Femur (tissue), 1 donor: ENCODE measurements at places on chromosomes 1 and 21.
A peak's percentile ranks its signal among the peaks of the same experiment; 100 is the strongest.

DNA sequence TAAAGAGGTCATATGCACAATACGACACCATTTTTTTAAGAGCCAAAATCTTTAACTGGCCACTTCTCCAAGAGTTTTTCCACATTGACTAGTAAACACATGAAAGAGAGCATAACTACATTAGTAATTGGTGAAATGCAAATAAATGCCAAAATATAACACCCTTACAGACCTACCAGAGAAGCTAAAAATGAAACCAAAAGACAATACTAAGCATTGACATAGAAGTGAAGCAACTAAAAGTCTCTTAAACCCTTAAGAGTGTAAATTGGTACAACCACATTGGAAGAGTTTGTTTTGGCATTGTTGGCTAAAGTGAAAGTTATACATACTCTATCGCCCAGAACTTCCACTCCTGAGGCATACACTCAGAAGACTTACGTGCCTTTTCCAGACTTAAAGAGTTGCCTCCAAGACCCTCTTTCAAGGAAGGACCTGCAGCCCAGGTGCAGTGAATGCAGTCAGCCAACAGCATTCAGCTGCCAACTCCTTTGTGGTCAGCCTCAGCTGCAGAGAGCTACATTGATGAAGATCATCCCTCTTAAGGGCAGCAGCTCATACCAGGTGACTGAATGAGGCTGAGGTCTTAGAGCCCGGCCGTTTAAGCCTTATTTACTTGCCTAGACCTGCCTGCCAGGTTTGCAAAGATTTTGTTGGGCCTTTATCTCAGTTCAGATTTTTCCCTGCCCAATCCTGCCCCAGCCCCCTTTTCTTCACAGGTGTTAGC, 839.1 kb upstream of the ADGRL2 start:
- DNase-seq, result no peak

DNA sequence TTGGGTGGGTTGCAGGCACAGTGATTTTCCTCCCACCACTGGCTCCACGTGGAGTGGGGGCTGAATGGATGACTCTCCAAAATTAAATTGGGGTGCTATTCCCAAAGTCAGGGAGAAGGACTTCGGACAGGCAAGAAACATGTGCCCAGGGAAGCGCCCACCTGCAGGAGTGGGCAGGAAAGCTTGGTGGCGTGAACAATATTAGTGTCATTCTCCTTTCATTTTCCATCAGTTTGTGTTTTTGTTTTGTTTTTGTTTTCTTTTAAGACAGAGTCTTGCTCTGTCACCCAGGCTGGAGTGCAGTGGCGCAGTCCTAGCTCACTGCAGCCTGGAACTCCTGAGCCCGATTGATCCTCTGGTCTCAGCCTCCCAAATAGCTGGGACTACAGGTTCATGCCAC, 30.1 kb downstream of the TOMM20 start:
- no peak for DNase-seq

- no peak for DNase-seq
These were observed 31.6 kb downstream of the ZBTB8OS start for GRCh38 chr1:32618673-32619221.

GRCh38 chr1:110612060-110612745, 6.0 kb upstream of the KCNA2 start:
- DNase-seq, result no peak

- no peak for DNase-seq
These were observed 72.0 kb downstream of the ST6GALNAC5 start for GRCh38 chr1:76939050-76939816.

DNA sequence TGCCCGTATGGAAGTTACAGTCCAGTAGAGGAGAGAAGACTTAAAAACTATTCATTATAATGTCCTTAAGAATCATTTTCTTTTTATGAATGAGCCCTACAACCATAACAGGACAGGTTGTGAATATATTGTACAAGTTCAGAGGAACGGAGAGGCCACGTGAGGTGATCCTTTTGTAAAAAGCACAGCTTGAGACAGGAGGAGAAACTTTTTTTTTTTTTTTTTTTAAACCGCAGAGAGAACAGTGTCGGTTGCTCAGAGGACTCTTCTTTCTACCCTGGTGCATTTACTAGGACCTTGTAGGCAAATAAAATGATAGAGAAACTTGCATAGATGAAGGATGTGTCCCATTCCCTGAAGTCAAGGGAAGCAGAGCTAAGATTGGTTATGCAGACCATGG, 32.1 kb downstream of the DYRK1A start:
- no peak for DNase-seq

- no peak for DNase-seq
These were observed 4.4 kb downstream of the DVL1 start for GRCh38 chr1:1344655-1345361.

GRCh38 chr21:28213261-28213660, 779.4 kb downstream of the LTN1 start:
- DNase-seq, result no peak

DNA sequence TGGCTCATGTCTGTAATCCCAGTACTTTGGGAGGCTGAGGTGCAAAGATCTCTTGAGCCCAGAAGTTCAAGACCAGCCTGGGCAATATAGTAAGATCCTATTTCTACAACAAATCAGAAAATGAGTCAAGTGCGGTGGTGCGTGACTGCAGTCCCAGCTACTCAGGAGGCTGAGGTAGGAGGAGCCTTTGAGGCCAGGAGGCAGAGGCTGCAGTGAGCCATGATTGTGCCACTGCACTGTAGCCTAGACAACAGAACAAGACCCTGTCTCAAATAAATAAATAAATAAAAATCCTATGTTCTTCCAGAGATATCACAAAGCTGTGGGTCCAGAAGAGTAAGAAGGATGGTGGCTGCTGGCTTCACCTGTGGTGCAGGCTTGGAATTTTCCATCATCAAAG, 22.1 kb downstream of the CDA start:
- no peak for DNase-seq

- DNase-seq, result no peak
These were observed 12.0 kb downstream of the XCL2 start for GRCh38 chr1:168531615-168532345.

GRCh38 chr1:221272940-221273339, 393.7 kb downstream of the HLX start:
- no peak for DNase-seq

- DNase-seq, result no peak
These were observed 7.2 kb upstream of the RNU1-1 start for GRCh38 chr1:16521288-16521583.

DNA sequence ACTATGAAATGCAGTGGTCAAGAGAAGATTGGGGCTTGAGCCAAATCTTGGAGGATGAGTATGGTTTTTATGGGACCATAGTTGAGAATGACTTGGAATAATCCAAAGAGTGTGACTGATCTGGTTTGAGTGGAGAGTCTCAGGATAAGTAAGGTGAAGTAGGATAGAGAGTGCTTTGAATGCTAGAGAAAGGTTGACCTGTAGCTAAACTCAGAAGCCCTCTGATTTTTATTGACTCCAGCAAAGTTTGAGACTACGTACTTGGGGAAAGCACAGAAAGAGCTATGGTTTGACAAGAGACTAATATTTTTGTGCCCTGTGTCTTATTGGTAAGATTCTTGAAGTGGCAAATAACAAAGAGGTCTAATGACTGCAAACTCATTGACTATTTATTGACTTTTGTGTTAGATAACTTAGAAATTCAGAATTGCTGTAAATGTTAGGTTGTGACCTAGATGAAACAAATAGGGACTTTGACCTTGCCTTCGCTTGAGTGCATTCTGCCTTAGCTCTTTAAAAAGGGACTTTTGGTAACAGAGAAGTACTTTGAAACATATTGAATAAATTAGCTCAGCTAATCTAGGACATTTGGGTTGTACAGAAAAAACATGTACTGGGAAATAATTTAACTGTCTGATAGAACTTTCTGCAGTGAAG, 35.1 kb downstream of the UAP1 start:
- DNase-seq, result no peak

- no peak for DNase-seq
These were observed 44.3 kb upstream of the IL10 start for GRCh38 chr1:206816390-206817287.

- DNase-seq, result no peak
These were observed 5.6 kb downstream of the MCOLN2 start for GRCh38 chr1:84991097-84991920.

GRCh38 chr1:110426854-110427253, 19.4 kb upstream of the LAMTOR5 start:
- no peak for DNase-seq

- no peak for DNase-seq
These were observed 9.9 kb downstream of the PDE9A start for GRCh38 chr21:42663200-42663750.

DNA sequence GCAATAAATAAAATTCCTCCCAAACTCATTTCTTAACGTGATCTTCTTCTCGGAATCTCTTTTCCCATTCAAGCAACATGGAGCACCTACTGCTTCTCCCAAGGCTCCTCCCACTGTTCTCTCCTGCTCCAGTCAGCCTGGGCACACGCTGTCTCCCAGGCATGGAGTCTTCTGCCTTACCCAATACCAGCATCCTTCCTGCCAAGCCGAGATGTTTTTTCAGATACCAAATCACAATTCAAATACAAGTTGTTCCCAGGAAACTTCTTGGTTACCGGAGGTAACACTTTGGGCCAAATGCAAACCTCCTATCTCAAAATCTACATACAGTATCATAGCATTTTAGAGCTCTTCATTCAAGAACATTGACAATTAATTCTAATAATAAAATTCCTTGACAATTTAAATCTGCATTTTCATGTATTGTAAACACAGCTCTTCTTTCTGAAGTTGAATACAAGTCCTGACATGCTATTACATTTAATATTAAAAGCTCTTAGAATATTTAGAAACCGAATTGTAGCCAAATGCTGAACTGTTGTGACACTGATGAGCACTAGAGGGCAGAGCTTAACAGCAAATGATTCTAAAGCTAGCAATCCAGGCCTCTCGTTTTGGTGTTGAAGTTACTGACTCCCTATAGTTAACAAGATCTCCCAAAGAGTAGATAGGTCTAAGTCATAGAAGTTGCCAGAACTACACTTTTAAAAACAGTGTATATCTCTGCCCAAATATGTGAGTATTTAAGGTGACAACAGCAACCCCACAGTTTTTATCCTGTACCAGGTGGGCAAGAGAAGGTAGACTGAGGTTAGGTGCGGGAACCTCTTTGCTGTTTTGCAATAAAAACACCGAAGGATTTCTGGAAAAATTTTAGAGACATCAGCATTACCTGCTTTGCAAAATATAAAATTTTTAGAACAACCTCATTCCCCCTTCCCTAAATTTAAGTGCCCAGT, 52.3 kb downstream of the BCAR3 start:
- no peak for DNase-seq

DNA sequence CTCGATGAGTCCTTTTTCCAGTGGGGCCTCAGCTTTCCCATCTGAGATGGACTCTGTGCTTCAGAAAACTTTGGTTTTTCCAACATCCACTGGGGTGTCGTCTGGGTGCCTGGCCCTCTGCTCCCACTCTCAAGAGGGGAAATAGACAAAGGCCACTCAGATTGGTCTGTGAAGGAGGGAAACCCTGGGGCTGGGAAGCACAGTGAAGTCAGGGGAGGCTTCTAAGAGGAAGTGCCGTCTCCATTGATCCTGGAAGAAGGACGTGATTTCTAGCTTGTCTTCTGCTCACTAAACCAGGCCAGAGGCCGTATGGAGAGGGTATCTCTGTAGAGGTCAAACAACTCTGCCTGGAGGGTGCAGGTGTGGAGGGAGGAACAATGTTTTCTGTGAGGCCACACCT, 5.2 kb downstream of the KNCN start:
- no peak for DNase-seq

DNA sequence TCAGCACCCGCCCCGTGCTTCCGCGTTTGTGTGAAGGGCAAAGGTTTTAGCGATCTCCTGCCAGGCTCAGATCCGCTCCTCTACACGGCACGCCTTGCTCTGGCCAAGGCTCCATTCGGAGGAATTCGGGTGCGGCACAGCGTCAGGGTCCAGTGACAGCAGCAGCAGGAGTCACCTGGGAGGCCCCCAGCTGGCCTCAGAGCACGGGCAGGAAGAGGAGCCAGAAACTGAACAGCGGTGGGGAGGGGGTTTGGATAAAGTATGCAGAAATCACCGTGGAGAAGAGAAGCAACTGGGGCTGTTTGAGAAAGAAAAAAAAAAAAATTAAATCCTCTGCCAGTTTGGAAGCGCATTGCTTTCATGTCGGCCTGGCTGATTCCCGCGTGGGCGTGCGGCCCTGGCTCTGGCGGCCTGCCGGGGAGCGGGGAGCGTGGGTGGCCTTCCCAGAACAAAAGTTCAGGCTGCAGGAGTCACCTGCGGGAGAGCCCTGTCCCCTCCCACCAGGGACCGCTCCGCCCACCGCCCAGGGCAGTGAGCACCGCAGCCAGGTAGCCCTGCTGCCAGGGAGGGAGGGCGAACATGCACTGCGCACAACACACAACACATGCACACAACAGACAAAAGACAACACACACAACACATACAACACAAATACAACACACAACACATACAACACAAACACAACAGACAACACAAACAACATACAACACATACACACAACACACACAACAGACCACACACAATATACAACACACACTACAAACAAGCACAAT, 107.6 kb downstream of the ETS2 start:
- DNase-seq, result peak; percentile 85

GRCh38 chr1:78843546-78843945, 163.0 kb downstream of the ADGRL4 start:
- DNase-seq, result no peak

DNA sequence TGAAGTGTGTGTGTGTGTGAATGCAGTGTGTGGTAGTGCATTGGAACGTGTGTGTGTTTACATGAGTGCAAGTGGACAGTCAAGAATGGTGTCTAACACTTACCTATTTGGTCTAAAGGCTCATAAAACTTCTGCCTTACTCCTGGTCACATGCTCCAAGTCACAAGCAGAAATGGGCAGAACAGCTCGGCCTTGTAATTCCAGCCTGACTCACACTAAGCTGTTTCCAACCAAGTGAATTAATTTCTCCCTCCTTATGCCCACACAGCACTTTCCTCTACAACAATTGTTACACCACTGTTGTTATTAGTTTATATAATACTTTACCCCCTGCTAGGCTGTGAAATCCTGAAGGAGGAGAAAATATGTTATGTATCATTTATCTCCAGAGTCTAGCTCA, 43.8 kb downstream of the DDR2 start:
- no peak for DNase-seq
